ENCODE measurements at places on chromosomes 7 and 10. TPM values are rescaled to one million over a fixed set of nuclear protein-coding genes. Genes with fewer than 3 reads are reported as not detected.

The MYL10 gene
- not detected for total RNA-seq

The GAD2 gene
- not detected for total RNA-seq

The MYO1G gene
- 306 TPM for total RNA-seq

The SGPL1 gene
- 19.5 TPM for total RNA-seq

The LLCFC1 gene
- not detected for total RNA-seq

The TSPAN12 gene
- total RNA-seq: not detected

- H3K36me3 ChIP-seq: no peaks in the 10 kb centered on the region
- peaks cover 2% of the 10 kb centered on the region for H3K4me1 ChIP-seq
- H3K27ac ChIP-seq: no peak overlapping the region
- no peaks in the 10 kb centered on the region for H3K27me3 ChIP-seq
These were observed 118.6 kb upstream of the CARD11 start for GRCh38 chr7:3162289-3162688.

- DNase-seq: no peak
- peaks cover 4% of the 10 kb centered on the region for H3K36me3 ChIP-seq
- H3K27me3 ChIP-seq: no peaks in the 10 kb centered on the region
- peaks cover 38% of the 10 kb centered on the region for H3K4me1 ChIP-seq
These were observed 12.2 kb upstream of the REPIN1 start for GRCh38 chr7:150356265-150356897.

- peak; percentile 55 for DNase-seq
- peak overlapping the region; percentile 72 for H3K4me3 ChIP-seq
- peaks cover 66% of the 10 kb centered on the region for H3K4me1 ChIP-seq
- peaks cover 8% of the 10 kb centered on the region for H3K36me3 ChIP-seq
- peak overlapping the region; percentile 86 for H3K27ac ChIP-seq
- H3K27me3 ChIP-seq: no peaks in the 10 kb centered on the region
These were observed 73.8 kb upstream of the SFMBT2 start for GRCh38 chr10:7484456-7485243.

- H3K4me1 ChIP-seq: peaks cover 35% of the 10 kb centered on the region
- no peak overlapping the region for H3K4me3 ChIP-seq
- no peak for DNase-seq
- H3K27ac ChIP-seq: no peak overlapping the region
- H3K36me3 ChIP-seq: no peaks in the 10 kb centered on the region
These were observed 3.2 kb downstream of the IL6 start for GRCh38 chr7:22730066-22730710.

DNA sequence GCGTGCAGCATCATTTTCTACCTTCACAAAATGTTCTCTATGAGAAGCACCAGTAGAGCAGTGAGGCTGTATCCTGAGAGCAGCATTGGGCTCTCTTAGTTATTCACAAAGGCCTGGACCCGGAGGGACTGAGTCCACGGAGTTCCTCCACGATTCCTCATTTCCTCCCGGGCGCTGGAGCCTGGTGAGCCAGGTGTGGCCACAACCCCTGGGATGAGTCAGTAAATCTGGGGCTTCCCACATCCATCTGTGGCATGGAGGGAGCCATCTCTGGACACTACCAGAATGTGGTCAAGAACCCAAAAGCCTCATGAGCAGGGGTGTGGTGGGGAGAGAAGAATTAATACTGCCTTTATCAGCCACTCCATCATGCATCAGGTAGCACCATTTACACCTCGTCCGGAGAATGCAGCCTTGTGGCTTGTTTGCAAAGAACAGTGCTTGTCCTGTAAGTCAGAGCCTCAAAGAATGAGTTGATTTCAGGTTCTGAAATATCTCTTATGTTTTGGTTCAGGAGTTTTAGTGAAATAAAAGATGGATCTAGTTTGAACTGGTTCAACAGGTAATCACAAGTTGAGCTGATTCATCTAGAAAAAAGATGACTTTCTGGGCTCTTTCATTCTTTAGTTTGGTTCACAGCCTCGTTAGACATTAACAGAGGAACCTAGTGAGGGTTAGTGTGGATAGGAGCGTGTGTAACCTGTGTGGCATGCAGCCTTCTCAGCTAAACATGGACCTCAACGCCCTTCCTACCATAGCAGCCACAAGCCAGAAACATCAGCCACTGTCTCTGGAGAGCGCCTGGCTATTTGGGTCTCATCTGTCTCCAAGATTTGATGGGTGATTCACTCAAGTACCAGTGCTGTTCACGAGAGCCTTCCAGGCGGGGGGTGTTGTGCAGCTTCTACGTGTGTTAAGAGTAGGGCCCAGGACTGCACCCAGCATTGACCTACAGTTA lies 95.2 kb downstream of the WDR37 start:
- peaks cover 10% of the 10 kb centered on the region for H3K27me3 ChIP-seq
- no peak overlapping the region for H3K4me3 ChIP-seq
- H3K4me1 ChIP-seq: peaks cover 3% of the 10 kb centered on the region
- H3K27ac ChIP-seq: no peak overlapping the region

GRCh38 chr7:150716939-150717338 lies 526 bp downstream of the GIMAP1 start:
- peaks cover 56% of the 10 kb centered on the region for H3K36me3 ChIP-seq
- H3K27ac ChIP-seq: peak overlapping the region; percentile 83
- no peak for DNase-seq
- H3K27me3 ChIP-seq: no peaks in the 10 kb centered on the region
- H3K4me3 ChIP-seq: peak overlapping the region; percentile 76
- peaks cover 43% of the 10 kb centered on the region for H3K4me1 ChIP-seq

DNA sequence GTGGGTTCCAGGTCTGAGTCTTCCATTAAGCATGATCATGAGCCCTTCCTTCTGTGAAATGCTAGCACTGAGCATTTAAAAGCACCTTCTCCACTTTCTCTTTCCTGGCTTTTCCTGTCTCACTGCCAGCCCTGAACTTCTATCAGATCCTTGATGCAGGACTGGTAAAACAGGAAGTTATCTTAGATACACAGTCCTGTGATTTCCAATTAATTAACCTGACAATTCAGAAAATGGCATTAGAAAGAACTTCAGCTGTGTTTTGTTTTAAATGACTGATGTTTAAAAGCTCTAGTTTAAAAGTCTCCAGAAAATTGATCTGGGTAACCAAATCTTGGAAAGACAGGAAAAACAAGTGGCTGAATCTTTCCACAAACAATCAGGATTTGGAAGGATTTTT lies 79.0 kb upstream of the MACROH2A2 start:
- H3K27me3 ChIP-seq: peaks cover 41% of the 10 kb centered on the region
- H3K4me1 ChIP-seq: no peaks in the 10 kb centered on the region
- H3K27ac ChIP-seq: no peak overlapping the region

DNA sequence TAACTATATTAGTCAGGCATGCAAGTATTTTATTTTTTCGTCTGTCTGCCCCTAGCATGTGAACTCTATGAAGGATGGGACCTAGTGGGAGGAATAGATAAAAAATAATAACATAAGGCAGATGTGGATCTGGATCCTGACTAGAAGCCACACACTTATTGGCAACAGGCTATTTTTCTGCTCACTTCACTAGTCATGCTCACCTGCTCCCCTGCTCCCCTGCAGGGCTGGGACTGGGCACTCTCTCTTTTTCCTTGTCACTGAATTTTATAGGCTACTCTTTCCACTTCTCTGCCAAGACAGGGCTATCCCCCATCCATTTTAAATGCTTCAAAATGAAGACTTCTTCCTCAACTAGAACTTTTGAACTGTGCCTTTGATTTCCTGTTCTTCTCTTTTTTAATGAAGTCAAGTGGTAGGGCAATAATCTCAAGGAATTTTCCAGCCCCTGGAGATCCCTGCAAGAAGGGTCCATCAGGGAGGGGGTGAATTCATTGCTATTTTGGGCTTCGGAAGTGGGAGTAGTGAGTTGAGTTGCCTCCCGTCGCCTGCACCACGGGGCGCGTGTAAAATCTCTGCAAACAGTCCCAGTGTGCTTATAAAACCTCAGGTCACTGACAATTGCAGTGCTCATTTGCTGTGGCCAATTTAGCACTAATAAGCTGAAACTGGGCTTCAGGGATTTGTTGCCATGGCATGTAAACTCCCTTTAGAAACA lies 156.7 kb upstream of the NPVF start:
- H3K27me3 ChIP-seq: peaks cover 15% of the 10 kb centered on the region
- no peaks in the 10 kb centered on the region for H3K36me3 ChIP-seq
- no peak overlapping the region for H3K27ac ChIP-seq
- no peak for DNase-seq
- no peaks in the 10 kb centered on the region for H3K4me1 ChIP-seq

GRCh38 chr10:75276069-75276872 lies 40.5 kb upstream of the COMTD1 start:
- no peaks in the 10 kb centered on the region for H3K36me3 ChIP-seq
- H3K4me1 ChIP-seq: no peaks in the 10 kb centered on the region
- H3K4me3 ChIP-seq: no peak overlapping the region
- H3K27ac ChIP-seq: no peak overlapping the region
- H3K27me3 ChIP-seq: peaks cover 10% of the 10 kb centered on the region

DNA sequence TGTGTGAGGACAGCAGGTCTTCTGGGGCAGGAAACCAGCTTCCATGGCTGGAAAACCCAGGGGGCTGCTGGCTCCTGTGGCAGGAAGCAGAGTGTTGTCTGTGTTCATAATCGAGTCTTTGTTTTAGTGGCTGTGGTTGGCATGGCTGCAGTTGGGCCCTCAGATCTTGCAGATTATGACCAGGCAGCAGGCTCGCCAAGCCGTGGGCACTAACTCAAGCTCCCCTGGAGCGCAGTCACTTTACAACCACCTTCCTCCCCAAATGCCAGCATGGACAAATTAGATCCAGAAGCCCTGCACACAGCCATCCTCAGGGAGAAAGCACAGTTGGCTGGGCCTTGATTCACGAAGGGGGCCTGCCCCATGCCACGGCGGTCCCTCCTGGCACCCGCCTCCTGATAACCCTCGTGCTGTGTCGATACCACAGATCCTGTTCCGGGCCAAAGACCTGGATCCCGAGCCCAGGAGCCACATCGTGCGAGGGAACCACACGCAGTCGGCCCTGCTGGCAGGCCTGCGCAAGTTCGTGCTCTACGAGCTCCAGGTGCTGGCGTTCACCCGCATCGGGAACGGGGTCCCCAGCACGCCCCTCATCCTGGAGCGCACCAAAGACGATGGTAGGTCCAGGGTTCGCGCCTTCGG lies 552.5 kb upstream of the FOXK1 start:
- H3K36me3 ChIP-seq: peaks cover 2% of the 10 kb centered on the region
- H3K4me3 ChIP-seq: no peak overlapping the region
- no peaks in the 10 kb centered on the region for H3K4me1 ChIP-seq
- no peak overlapping the region for H3K27ac ChIP-seq

DNA sequence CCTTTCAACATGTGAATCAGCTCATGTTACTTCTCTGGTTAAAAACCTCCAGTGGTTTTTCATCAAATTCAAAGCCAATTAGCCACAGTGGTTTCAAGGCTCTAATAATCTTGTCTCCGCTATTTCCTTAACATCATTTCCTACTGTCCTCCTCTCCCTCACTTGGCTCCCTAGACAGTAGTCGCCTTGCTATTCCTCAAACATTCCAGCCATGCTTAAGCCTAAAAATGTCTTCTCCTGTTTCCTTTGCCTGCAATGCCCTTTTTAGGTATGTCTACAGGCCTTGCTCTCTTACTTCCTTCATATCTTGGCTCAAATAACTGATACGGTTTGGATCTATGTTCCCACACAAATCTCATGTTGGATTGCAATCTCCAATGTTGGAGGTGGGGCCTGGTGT lies 779.4 kb upstream of the LRRN3 start:
- no peaks in the 10 kb centered on the region for H3K36me3 ChIP-seq
- no peak for DNase-seq
- H3K27ac ChIP-seq: no peak overlapping the region
- no peaks in the 10 kb centered on the region for H3K4me1 ChIP-seq
- H3K27me3 ChIP-seq: no peaks in the 10 kb centered on the region

DNA sequence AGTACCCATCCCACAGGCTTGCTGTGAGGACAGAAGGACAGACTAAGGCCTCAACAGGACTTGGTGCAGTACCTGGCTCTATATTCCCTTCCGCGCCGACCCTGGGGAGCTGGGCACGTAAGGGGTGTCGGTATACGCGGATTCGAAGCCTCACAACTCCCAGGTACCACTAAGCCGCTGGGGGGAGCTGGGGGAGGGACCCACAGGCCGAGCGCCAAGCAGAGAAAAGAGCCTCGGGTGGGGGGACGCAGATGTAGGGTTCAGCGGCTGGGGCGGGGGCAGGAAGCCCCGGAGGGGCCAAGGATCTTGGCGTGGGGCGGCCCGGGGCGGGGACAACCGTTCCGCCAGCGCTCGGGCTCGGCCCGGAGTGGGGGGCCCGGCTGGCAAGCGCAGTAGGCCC lies 126.4 kb upstream of the ZNF746 start:
- peaks cover 36% of the 10 kb centered on the region for H3K4me1 ChIP-seq
- H3K4me3 ChIP-seq: peak overlapping the region; percentile 94
- no peaks in the 10 kb centered on the region for H3K27me3 ChIP-seq
- peaks cover 35% of the 10 kb centered on the region for H3K36me3 ChIP-seq
- DNase-seq: peak; percentile 51

GRCh38 chr10:5390607-5391205 lies 13.9 kb downstream of the TUBAL3 start:
- no peaks in the 10 kb centered on the region for H3K4me1 ChIP-seq
- H3K36me3 ChIP-seq: peaks cover 3% of the 10 kb centered on the region
- no peak overlapping the region for H3K27ac ChIP-seq
- DNase-seq: no peak
- no peak overlapping the region for H3K4me3 ChIP-seq

DNA sequence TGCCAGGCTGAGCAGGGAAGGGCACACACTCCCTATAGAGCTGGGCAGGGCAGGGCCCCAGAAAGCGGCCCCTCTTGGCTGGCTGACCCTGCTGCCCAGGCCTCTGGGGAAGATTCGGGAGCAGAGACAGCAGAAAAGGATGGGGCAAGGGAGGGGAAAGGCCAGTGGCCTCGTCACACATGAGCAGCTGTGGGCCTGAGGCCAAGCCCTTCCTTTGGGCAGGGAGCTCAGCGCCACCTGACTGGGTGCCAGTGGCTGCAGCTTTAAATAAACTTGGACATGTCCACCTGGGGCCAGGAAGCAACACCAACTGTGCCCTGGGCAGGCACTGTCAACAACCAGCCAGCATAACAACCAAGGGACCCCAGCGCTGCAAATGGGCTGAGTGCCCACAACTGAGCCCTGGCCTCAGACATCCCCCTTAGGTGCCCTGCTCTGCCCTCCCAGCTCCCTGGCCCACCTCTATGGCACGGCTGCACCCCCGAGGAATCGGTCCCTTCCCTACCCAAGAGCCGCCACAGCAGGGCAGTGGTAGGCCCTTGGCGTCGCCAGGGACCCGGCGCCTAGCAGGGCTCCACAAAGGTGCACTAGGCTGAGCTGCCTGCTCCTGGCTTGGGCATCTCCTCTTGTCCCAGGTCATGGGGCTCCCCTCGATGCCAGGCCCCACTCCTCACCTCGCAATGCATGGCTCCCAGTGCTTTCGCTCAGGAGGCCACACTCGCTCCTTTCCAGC lies 2.6 kb downstream of the CAMK2B start:
- H3K27ac ChIP-seq: no peak overlapping the region
- DNase-seq: no peak
- peaks cover 2% of the 10 kb centered on the region for H3K36me3 ChIP-seq
- H3K4me3 ChIP-seq: no peak overlapping the region
